ENCODE measurements at places on chromosomes 11 and 22.

DNA sequence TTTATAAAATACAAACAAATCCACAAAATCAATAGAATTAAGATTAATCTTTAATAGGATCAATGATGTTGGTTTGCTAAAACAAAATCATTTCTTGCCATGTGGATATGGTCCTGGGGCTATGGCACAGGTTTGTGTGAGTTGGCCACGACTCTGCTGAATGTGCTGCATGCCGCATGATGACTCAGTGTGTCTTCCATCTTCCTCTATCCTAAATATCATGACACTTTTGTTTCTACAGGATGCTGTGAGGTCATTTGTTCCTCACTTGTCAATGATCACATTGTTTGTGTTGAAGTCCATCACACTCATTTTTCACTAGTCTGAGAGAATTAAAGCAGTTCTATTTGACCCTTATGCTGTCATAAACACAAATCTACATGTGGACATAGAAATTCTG, 167.2 kb upstream of the ZBED5 start:
- DNase-seq = no peak

GRCh38 chr11:46345131-46345597, 2.1 kb upstream of the DGKZ start:
- DNase-seq = no peak

DNA sequence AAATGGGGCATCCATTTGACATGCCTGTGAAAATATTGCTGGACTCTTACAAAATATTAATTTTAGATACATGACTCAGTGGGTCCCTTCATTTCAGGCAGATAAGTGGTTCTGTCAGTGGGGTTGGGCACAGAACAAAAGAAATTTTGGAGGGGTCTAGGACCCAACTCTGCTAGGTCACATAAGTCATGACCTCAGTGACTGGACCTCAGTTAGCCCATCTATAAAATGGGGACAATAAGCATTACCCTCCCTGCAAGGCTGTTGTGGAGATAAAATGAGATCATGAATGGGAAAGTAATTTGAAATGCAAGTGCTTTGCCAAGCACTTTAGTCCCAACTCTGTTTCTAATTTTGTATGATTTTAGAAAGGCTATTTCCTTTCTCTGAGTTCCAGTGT, 23.8 kb downstream of the ADORA2A start:
- no peak for DNase-seq

GRCh38 chr11:32050264-32050663, 40.6 kb upstream of the RCN1 start:
- no peak for DNase-seq

DNA sequence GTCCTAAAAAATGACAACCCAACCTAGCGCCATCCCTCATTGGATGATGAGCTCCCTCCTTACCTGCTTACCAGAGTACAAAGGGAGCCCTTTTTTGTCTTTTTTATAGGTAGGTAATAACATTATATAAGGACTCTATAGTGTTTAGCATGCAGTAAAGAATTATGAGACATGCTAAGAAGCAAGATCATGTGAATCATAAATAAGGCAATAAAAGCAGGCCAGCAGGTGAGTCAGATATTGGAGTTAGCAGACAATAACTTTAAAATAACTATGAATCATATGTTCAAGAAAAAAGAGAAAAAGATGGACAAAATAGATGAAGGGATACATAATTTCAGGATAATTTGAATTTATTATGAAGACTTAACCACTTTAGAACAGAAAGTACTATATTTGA, 81.5 kb downstream of the GRK3 start:
- no peak for DNase-seq

DNA sequence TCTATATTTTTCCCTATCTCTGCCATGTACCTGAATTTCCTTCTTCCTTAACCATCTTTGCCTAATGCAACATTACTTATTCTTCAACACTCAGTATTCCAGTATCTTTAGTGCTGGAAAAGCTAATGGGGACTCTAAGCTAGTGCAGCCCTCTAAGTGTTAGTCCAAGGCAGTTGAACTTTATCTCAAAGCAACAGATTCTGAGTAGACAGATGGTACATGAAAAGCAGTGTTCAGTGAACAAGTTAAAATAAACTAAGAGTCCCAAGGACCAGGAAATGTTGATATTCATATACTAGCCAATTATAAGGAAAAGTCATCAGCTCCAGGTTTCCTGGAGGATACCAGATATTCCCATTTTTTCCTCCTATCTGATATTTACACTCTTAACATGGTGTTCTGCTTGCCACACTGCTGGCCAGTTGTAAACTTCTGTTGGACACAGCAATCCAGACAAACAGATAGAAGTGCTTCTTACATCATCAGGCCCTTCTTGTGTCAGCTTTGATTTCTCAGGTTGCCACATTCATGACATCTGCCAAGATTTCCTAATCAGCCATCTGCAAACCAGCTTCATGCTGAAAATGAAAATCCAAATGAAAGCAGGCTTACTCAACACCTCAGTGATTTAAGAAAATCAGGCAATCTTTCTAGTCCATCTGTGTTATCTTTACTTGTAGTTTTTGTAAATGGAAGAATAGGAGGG, 255.9 kb upstream of the POU2AF2 start:
- DNase-seq = no peak

DNA sequence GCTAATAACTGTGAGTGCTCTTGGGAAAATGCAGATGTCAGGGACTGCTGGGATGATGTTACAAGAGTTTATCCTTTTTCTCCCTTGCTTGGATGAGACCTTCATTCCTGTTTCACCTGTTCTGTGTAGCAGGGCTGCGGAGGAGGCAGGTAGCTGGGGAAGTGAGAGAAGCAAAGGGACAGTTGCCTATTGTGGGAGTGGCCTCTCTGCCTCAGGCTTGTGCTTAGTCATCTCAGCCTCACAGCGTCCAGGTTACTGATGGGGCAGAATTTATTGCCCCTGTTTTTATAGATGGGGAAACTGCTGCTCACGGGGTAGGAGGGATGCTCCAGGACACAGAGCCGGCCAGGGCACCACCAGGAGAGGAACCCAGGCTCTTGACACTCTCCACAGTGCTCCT, 1.7 kb downstream of the STX3 start:
- DNase-seq = no peak

DNA sequence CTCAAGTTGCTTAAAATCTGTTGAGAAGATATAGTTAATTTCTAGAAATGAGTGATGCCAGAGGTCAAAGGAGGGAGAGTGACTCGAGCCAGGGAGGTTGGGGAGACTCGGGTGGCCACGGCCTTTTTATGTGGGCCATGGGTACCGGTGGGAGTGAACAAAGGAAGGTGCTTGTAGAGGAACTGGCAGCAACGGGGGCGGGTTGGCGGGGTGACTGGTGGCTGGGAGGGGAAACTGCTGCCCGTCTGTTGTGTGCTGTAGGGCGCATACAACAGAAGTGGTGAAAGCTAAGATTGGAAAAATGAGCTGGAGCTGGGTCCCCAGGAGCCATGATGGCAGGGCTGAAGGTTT, 5.4 kb downstream of the DAGLA start:
- DNase-seq = no peak

DNA sequence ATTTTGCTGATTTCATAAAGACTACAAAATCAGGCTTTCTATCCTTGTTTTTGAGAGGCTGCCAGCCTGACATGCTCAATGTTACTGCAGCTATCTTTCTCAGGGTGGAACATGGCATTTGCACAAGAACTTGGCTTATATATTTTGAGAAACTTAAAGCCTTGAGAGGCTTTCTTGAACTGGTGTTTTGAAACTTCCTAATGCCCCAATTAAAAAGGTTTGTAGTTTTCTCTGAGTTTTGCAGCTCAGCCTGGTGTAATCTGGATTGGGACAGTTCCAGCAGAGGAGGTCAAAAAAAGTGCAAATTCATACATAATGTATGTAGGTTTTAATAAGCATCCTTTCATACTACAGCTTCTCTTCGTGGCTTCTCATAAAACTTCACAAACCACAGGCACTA, 223.4 kb downstream of the FAM76B start:
- DNase-seq = no peak

DNA sequence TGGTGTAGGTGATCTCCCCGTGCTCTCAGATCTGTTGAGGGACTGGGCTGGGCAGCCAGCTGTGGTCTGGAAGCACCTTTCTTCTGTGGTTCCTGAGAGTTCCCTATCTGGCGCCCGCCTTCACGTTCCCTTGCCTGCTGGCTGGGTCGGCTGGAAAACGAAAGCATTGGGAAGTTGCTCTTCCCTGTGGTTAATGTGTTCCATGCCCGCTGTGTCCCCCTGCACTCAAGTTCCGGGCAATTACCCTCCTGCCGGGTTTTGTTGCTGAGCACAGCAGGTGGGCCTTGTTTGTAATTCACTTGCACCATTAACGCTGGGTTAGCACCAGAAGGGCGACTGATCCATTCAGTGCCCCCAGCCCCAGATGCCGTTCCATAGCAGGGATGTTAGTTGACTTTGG, 134.1 kb downstream of the GRIK4 start:
- DNase-seq = no peak

- no peak for DNase-seq
Observed at GRCh38 chr22:27512283-27512761, 289.2 kb downstream of the MN1 start.

DNA sequence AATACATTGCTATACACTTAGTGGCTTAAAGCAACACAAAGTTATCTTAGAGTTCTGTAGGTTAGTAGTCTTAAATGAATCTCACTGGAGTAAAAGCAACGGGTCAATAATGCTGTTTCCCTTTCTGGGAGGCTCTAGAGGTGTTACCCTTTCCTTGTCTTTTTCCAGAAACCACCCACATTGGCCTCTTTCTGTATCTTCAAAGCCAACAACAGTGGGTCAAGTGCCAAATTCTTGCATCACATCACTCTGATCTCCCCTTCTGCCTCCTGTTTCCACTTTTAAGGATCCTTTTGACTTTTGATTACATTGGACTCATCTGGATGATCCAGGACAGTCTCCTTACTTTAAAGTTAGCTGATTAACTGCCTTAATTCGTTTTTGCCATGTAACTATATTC, 93.6 kb downstream of the DDX10 start:
- no peak for DNase-seq

- no peak for DNase-seq
Observed at GRCh38 chr11:36214976-36215692, 74.1 kb downstream of the COMMD9 start.

- no peak for DNase-seq
Observed at GRCh38 chr22:32877196-32877595, 75.7 kb downstream of the TIMP3 start.

- DNase-seq = no peak
Observed at GRCh38 chr11:95877291-95877690, 46.6 kb downstream of the MTMR2 start.

- DNase-seq = no peak
Observed at GRCh38 chr11:56910785-56911184, 77.9 kb upstream of the OR5AK2 start.

DNA sequence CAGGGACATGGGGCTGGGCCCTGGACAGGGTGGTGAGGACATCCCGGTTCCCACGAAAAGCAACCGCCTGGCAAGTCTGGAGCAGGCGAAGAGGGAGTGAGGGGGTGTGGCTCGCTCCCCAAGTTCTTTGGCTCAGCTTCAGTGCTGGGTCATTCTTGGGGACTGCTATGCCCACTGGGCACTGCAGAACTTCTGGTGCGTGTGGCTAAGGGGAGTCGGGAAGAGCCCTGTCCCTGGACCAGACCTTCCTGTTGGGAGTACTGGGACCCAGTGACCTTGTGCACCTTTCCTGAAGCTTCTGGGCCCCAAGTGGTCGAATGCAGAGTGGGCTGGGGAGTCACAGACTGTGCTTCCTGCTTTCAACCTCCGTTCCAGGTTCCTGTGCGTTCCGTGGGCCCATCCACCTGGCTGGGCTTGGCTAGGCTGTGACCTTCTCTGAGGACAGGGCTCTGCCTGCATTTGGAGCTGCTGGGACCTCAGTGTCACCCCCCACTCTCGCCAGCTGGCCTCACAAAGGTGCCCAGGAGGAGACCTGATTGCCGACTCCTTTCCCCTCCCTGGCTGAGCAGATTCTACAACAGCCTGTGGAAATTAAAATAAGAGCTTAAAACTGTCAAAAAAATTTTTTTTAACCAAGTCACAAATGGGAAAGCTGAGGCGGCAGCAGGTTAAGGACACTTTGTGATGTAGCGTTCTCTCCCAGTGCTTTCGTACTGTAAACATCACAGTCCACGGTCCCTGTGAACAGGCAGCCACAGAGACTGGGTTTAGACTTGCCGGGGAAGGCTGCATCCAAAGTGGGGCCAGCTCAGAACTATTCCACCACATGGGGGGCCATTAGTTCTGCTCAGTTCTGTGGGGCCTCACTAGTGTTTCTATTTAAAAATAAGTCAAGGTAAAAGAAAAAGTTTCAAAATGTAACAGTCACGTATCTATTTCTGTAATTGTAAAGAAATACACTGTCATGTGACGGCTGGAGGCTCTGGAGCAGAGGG, 63.8 kb upstream of the WNT7B start:
- no peak for DNase-seq

DNA sequence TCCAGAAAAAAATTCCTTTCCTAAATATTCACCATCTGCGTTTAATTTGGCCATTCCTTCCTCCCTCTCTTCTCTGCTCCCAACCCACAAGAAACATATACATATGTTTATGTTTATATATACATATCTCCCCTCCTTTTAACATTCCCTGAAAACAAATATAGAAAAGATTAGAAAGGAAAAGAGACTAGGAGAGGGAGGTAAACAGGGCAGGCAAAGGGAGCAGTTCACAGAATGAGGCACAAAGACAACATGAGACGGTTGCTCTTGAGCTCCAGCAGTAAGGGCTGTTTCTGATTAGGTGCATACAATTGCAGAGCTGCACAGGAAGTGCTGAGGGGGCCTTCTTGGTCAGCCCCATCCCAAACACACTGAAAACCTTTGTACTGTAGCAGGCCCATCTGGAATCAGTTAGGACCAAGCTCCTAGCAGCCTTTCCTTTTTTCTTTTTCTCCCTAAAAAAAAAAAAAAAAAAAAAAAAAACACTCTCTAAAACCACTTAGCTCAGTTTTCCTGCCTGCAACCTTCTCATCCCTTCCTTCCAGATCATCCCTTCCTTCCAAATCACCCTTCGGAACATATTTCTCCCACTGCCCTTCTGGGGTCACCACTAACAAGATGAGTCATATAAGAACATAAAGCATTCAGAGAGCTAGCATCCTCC, 57.0 kb downstream of the RBFOX2 start:
- DNase-seq = no peak

- no peak for DNase-seq
Observed at GRCh38 chr11:1733716-1734640, 16.4 kb downstream of the IFITM10 start.

- DNase-seq = no peak
Observed at GRCh38 chr11:124762624-124763155, 600 bp upstream of the ESAM start.

- no peak for DNase-seq
Observed at GRCh38 chr22:48071828-48072227, 1309.4 kb downstream of the TBC1D22A start.

DNA sequence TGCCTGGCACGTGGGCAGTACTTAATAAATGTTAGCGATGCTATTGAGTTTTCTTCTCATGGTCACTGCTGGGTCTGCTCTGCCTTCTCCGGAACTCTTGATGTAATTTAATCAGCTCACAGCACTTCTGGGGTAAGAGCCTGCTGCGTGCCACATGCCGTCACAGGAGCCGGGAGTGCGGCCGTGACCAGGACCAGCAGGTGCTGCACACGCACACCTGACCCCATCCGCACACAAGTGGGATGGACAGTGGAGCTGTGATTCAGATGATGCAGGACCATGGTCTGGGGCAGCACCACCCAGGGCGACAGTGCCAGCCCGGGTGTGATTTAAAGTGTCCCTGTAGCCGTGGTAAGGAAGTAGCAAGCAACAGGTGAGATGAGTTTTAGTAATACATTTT, 61.2 kb downstream of the TBC1D22A start:
- no peak for DNase-seq

GRCh38 chr22:30857791-30858190, 110.8 kb downstream of the MORC2 start:
- no peak for DNase-seq

All from naive thymus-derived CD8-positive, alpha-beta T cell (primary cell).